Stimulated activated CD8-positive, alpha-beta memory T cell treated with anti-CD3 and anti-CD28 coated beads, Interleukin-7, amount 100 ng/mL, for 4 hours (primary cell): ENCODE measurements at places on chromosomes 5 and 9.

GRCh38 chr5:100788417-100788816 lies 114.7 kb downstream of the ST8SIA4 start:
- no peak for DNase-seq

DNA sequence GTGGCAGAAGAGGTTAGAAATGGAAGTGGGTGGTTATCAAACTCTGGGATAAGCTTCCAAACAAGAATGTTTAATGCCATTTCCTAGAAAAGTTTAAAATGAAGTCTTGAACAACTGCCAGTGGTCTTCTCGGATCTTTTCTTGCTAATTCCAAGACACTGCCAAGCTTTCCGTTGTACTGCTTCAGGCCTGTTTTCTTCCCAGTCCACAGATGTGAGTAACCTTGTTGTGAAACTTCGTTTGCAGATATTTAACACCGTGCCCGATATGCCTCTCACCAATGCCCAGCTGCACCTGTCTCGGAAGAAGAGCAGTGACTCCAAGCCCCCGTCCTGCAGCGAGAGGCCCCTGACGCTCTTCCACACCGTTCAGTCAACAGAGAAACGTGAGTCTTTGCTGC lies 269.8 kb downstream of the NR3C1 start:
- DNase-seq = no peak

GRCh38 chr5:77305956-77306355 lies 95.5 kb downstream of the PDE8B start:
- no peak for DNase-seq

GRCh38 chr5:128469912-128470311 lies 68.1 kb downstream of the FBN2 start:
- DNase-seq = no peak

DNA sequence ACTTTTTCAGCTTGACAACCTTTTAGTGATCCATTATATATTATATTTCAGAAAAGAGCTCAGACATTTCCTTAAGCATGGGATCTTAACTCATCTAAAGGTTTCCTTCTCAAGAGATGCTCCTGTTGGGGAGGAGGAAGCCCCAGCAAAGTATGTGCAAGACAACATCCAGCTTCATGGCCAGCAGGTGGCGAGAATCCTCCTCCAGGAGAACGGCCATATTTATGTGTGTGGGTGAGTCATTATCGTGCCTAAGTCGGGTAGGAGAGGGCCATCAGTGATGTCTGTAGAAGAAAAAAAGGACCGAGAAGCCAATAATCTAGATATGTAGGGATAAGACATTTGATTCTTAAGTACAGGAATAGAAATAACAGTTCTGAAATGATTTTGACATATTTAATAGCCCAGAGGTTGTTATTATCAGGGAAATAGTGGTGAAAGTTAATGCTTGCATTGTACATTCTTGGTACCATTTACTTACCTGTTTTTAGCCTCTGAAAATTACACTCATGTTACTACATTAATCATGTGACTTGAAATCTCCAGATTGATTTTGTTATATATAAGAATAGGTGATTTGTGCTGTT lies 28.2 kb downstream of the MTRR start:
- DNase-seq = no peak

DNA sequence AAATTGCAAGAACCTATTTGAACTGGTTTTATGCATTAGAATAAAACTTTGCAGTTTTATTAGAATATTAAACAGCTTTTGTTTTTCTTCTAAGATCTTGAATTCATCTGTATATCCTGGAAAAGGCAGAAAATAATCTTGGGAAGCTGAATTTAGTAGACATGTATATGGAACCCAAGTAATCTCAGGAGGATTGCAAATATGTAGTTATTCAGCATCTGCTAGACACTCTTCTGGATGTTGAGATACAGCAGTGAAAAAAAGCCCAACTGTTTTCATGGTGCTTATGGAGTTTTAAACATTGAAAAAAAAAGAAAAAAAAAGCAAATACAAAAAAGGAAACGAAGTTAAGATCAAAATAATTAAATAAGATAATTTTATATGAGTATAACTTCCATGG lies 922.2 kb upstream of the SEMA6A start:
- DNase-seq = no peak

DNA sequence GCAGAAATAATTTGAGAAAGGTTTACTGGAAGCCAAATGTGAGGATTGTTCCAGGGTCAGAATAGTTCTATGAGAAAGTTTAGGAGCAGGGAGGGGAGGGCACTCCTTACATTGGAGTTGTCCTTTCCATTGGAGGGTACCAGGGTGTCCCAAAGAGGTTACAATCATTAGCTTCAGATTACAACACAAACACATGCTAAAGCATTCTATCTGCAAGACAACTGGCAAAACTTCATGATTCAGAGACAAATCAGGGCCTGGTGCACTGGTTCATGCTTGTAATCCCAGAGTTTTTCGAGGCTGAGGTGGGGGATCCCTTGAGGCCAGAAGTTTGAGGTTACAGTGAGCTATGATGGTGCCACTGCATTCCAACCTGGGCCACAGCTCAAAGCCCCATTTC lies 51.8 kb downstream of the NSUN2 start:
- DNase-seq = no peak

DNA sequence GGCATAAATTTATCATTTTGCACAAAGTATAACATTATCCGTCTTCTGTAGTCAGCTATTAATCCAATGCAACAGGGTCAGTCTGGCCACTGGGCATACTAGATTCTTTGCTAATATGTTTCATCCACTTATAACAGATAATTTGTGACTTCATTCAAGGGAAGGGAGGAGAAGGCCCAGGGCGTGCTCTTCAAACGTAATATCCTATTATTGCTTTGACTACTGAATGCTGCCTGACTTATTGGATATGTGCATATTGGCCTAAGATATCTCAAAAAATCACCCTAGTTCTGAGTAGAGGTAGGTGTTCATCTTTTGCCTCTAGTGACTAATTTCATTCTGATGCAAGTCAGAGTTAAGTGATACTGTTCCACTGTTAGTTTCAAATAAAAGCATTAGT lies 6.9 kb downstream of the FBXL7 start:
- DNase-seq = no peak

GRCh38 chr5:39192450-39193160 lies 26.8 kb downstream of the FYB1 start:
- no peak for DNase-seq

- DNase-seq = no peak
Measured at GRCh38 chr9:121322037-121322736, 47.9 kb downstream of the STOM start.

DNA sequence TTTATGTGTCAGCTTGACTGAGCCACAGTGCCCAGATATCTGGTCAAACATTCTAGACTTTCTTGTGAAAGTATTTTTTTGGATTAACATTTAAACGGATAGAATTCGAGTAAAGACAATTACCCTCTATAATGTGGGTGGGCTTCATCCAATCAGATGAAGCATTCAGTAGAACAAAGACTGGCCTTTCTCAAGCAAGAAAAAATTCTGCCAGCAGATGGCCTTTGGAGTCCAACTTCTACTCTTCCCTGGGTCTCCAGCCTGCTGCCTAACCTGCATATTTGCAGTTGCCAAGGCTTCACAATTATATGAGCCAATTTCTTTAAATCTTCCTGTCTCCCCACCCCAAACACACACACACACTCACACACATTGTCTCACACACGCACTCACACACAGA lies 86.4 kb downstream of the MED10 start:
- DNase-seq = no peak

DNA sequence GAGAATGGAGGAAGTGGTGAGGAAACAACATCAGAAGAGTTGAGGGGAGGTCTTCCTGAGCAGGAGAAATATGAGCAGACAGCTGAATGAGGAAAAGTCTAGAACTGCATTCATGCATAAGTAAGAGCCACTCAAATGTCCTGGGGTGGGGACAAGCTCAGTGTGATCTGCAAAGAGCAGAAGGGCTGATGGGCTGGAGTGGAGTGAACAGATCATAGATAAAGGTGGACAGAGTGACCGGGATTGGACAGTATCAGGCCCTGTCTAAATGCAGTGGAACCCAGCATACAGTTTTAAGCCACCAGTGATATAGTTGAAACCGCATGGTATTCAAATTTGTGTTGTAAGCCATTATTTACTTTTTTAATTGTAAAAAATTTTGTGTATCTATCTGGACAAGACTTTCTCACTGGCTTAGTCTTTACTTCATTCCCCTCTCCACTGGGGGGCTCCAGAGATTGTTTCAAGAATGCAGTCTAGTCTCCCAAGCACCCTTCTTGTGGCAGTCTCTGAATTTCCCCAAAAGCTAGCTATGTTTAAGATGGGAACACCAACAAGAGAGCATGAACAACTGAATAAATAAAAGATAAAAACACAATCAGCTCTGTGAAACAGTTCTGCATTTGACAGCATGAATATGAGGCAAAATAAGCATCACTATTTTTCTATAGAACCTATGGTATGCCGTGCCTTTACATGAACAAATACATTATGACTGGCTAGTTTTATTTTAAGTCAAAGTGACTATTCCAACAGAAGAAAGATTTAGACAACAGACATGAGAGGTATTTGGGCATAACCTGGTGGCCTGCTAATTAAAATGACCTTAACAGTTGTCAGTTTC lies 10.7 kb upstream of the STK32A start:
- no peak for DNase-seq

GRCh38 chr9:137218754-137219271 lies 3.2 kb downstream of the RNF208 start:
- no peak for DNase-seq

DNA sequence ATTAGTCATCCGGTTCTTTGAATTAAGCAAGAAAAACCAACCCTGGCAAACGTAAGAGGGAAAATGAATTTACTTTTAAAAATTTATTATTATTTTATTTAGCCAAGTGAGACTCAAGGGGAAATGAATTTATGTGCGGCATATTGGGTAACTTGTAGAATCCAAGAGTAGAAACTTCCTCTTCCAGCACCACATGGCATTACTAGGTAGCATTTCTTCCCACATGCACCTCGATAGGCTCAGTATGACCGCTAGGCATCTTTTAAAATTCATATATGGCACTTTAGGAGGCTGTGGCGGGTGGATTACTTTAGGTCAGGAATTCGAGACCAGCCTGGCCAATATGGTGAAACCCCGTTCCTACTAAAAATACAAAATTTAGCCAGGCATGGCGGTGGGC lies 17.6 kb upstream of the MYO10 start:
- no peak for DNase-seq

- DNase-seq = no peak
Measured at GRCh38 chr5:123208668-123209501, 119.8 kb downstream of the PRDM6 start.
